ENCODE measurements at places on chromosomes 3 and 15.

DNA sequence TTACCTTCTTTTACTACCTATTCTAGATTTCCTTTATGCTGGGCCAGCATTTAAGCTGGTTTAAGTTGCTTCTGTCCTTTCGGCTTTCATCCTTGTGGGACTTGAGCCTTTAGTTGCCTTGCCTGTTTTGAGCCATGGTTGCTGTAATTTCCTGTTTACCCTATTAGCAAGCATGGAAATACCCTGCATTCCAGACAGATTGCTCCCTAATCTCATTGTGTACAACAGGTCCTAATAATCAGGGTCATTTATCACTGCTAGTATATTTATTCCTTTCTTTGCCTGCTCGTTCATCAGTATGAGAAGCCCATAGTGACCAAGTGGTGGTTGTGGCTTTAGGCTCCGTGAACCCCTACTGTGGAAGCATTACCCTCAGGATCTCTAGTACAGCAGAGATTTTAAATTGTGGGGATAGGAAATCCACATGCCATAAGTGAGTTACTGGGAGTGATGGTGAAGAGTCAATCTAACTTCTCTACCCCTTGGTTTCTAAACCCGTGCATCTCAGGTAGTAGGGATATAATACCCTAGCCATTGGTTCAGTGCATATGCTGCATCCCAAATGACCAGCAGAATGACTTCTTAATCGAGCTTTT lies 31.9 kb downstream of the NCK1 start:
- no peak for DNase-seq

- DNase-seq: no peak
Measured at GRCh38 chr3:143806038-143806437, 42.2 kb downstream of the SLC9A9 start.

DNA sequence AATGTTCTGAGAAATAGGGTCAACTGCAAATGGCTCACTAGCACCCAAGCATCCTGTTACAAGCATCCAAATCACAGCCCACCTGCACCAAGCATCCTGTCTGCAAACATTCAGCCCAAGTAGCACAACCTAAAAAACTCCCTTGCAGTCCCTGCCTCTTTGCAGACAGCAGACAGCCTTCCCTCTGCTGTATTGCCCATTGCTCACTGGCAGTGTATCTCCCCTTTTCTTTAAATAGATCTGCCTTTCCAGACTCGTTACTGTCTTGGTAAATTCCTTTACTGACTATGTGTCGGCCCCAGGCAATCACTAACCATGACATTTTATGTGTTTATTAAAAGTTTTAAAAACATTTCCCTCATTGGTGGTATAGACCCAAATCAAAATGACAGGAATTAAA lies 155.4 kb downstream of the ADAMTSL3 start:
- DNase-seq: no peak

- no peak for DNase-seq
Measured at GRCh38 chr3:151182349-151183079, 20.5 kb downstream of the GPR171 start.

DNA sequence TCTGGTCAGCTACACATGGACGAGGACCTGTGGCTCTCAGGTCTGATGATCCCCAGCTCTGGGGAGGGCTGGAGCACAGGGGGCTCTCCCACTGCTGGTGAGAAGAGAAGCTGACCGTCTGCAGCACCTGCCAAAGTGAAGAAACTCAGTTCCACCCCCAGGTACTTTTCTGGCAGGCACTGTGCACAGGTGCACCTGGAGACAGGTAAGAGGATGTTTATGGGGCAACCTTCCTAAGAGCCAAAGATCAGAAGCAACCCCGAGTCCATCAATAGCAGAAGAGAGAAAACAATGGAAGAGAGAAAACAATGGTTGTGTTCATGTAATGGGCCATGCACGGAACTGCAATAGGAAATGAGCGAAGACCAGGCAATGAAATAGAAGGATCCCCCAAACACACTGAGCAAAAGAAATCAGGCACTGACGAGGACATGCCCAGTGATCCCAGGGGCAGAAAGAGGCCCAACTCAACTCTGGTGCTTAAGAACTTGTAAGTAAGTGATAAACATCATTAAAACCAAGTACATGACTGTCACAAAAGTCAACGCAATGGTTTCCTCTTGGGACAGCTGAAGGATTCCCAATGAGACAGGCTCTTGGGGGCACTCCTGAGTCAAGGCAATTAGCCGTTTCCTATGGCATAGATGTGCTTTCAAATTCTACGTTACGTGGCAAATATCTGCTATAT lies 95.0 kb upstream of the ALDH1A3 start:
- no peak for DNase-seq

GRCh38 chr3:172309741-172310427 lies 138.4 kb downstream of the GHSR start:
- DNase-seq: no peak

- DNase-seq: no peak
Measured at GRCh38 chr3:175489406-175489805, 630.3 kb downstream of the NAALADL2 start.

GRCh38 chr3:195913382-195913781 lies 5.0 kb upstream of the TNK2 start:
- DNase-seq: no peak

DNA sequence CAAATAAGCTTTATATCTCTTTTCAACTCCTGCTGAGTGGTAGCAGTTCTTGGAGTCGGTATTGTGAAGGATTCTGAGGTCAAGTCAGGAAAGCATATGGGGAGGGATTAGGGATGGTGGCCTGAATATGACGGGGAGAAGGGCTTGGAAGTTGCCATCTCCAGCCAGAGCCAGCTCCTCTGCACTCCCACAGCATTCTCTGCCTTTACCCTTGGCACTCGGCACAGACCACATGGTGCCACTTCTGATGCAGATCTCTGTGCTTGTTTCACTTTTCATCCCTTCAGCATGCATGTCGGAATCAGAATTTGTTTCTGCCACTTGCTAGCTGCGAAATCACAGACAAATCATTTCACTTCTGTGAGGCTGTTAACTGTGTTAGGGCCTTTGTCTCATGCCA lies 52.5 kb downstream of the RAB11A start:
- no peak for DNase-seq

DNA sequence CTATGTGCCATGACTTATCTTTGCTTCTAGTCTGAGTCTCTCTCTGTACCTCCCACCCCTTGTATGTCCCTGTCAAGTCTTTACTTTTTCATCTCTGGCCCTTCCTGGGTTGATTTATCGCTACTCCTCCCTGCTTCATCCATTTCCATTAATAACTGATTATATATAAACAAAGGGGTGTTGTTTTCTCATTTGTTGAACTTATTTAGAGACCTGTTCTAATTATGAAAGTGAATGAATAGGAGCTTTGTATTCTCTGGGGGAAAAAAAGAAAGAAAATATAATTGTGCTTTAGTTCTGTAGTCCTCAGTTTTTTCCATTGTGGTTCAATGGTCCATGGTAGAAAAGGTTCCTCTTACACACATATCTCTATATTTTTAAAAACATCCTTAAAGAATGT lies 328.9 kb upstream of the PPP2R3A start:
- no peak for DNase-seq

DNA sequence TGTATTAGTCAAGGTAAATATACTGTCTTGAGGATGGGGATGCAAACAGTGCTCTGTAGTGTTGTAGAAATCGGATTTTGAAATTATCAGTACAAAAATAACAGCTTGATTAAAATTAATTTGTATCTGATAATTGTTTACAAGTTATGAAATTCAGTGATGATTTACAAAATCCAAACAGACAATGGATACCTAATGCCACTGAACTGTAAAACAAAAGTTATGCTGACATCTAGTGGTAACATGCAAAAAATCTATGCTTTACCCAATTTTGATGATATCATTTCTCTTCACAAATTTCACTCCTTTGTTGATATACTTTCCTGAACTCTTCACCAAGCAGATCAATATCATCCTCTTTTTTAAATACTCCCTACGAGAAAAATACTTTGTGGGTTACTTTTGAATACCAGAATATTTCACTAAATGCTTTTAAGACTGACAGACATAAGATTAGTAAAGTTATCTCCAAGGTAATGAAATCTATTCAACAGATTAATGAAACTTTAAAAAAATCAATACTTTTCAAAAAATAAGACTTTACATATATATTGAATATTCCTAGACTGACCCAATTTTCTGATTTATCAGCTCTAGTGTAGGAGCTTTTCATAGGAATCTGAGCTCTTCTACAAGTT lies 36.0 kb downstream of the MNS1 start:
- DNase-seq: no peak

- DNase-seq: no peak
Measured at GRCh38 chr3:3316521-3316920, 137.0 kb upstream of the CRBN start.

GRCh38 chr3:178500631-178501030 lies 35.6 kb upstream of the KCNMB2 start:
- DNase-seq: no peak

DNA sequence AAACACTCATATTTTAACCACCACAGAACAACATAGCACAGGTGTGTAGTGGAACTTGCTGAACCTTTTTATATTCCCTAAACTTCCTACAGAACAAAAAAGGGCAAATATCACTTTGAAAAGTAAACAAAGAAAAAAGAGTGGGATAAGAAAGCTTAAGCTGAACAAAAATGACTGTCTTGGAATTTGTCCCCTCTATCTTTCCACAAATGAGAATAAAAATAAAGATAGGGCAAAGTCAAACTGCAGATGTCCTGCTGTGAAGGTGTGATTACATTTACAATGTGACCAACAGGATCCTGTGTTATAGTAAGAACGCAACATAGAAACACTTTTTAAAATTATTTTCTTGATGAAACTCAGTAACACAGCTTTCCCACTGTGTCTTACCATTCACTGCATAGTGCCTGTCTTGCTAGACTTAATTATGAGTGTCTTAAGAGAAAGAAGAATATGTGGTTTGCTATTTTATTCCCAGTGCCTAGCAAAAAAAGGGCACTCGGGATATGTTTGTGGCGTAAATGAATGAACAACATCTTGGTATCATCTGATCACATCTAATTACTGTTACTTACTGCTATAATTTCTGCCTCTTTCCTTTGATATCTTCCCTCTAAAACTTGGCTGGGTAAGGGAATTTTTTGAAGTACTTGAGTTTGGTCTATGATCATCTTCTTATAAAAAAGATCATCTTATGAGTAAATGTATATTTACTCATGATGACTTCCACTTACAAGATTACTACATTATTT lies 67.5 kb downstream of the DENND4A start:
- no peak for DNase-seq

DNA sequence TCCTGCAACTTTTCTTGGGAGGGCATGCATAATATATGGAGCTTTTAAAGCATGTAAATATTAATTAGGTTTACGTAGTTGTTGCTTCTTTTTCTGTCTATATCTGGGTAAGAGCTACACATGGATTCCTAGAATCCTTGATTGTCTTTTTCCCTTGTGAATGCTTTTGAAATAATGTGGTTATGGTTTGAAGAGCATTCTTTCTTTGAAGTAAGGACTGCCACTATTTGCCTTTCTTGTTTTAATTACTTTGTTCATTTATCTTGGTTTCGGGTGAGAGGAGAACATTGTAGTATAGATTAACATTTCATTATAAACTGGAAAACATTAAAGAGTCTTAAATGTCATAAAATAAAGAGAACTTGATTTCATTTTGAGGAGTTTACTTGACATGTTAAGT lies 674.0 kb downstream of the ZBBX start:
- DNase-seq: no peak

DNA sequence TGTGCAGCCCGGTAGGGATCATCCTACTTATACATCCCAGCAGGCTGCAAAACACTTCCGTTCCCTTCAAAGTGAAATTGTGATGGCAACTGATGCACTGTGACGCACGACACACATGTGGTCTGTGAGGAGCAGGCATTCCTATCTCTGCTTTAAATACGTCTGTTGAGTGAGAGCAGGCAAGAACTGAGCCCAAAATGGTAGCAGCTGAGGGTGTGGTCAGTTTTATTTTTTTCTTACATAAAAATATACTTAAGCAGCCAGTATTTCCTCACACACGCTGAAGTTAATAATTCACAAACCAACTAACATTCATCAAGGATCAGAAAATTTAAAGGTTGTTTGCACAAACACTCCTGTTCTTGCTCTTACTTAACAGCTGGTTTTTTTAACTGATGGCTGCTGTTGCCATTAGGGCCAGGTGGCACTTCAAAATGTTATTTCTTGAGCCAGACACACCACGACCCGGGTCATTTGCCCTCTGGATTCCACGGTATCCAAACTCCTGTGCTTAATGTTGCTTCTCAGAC lies 23.9 kb downstream of the LRIG1 start:
- no peak for DNase-seq

GRCh38 chr3:127825756-127826155 lies 3.4 kb upstream of the MGLL start:
- DNase-seq: no peak

GRCh38 chr3:186589856-186590579 lies 19.5 kb downstream of the DNAJB11 start:
- DNase-seq: no peak

DNA sequence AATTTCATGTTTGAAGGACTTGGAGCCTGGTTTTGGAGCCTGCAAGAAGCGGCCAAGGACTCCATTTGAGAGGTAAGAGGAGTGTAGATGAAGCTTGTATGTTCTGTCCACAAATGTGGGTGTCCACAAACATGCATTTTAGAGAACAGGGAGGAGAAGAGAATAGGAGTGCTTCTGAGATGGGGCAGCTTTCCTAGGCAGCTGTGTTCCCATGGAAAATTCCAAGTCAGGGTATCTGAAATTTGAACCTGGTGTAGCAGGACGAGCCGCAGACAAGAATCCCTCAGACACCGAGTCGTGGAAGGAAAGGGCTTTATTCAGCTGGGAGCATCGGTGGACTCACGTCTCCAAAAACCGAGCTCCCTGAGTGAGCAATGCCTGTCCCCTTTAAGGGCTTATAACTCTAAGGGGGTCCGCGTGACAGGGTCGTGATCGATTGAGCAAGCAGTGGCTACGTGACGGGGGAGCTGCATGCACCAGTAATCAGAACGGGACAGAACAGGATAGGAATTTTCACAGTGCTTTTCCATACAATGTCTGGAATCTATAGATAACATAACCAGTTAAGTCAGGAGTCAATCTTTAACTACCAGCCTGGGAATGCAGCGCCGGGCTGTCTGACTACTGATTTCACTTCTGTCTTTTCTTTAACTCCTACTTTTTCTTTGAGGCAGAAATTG lies 71.4 kb upstream of the WDR72 start:
- no peak for DNase-seq

- no peak for DNase-seq
Measured at GRCh38 chr15:60574801-60575631, 96.1 kb upstream of the ICE2 start.

Data from NK-92 treated with Interleukin-12 subunit alpha and Interleukin-12 subunit beta, amount 100 ng/mL, for 24 hours (cell line).